ENCODE measurements at places on chromosomes 7 and 10. TPM values are rescaled to one million over a fixed set of nuclear protein-coding genes. Genes with fewer than 3 reads are reported as not detected.
A peak's percentile ranks its signal among the peaks of the same experiment; 100 is the strongest.

Gene FZD8
- 6.6 TPM for total RNA-seq

Gene ALOX5
- total RNA-seq: 18.8 TPM

Gene PLXDC2
- total RNA-seq: 31.0 TPM

DNA sequence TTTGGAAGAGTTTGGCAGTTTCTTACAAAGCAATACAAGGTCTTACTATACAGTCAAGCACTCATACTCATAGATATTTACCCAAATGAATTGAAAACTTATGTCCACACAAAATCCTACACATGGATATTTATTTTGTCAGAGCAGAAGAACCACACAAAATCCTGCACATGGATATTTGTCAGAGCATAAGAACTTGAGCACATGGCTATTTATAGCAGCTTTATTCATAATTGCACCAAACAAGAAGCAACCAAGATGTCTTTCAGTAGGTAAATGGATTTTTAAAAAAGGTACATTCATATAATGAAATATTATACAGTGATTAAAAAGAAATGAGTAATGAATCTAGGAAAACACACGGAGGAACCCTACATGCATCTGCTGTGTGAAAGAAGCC, 115.4 kb downstream of the BTAF1 start:
- H3K27ac ChIP-seq: no peak overlapping the region
- no peaks in the 10 kb centered on the region for H3K36me3 ChIP-seq
- no peaks in the 10 kb centered on the region for H3K27me3 ChIP-seq
- no peak overlapping the region for H3K4me3 ChIP-seq
- H3K4me1 ChIP-seq: no peaks in the 10 kb centered on the region
- DNase-seq: no peak

DNA sequence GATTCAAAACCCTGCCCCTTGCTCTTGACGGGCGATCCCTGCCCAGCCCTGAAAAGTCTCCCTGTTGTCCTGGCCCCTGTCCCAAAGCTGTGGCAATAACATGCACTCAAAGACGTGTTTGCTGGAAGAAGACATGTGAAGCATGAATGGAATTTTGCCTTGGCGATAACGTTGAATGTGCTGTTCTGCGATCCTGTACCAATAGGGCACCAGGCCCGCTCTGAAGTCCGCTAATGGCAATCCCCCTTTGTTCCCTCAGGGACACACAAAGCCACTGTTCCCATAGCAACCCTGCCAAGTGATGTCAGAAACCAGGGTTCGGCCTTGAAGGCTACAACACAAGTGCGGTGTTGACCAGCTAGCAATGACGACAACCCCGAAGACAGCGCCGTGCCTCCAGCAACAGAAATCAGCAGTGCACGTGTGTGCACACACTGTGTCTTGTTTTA, 284.6 kb downstream of the KLF6 start:
- peak overlapping the region; percentile 75 for H3K27ac ChIP-seq
- DNase-seq: peak; percentile 90
- peaks cover 14% of the 10 kb centered on the region for H3K4me1 ChIP-seq
- H3K36me3 ChIP-seq: no peaks in the 10 kb centered on the region

GRCh38 chr7:424961-425793, 94.5 kb downstream of the PDGFA start:
- H3K4me3 ChIP-seq: no peak overlapping the region
- no peaks in the 10 kb centered on the region for H3K27me3 ChIP-seq
- H3K4me1 ChIP-seq: peaks cover 11% of the 10 kb centered on the region
- H3K36me3 ChIP-seq: no peaks in the 10 kb centered on the region

DNA sequence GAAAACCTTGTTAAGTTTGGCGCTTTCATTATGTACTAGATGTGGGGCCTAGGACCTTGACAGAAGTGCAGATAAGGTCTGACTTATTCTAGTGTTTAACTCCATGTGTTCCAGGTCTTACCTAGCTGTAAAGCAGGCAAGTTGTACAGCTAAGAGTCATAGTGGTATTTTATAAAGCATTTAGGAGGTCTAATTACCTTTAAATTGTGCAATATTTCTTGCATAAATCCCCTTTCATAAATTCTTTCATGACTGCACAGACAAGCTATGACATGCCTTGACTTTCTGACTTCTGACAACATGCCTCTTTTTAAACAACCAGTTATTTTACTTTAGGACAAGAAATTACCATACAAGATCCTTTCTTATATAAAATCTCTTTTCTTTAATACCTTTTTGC, 151.6 kb upstream of the VSTM2A start:
- no peaks in the 10 kb centered on the region for H3K4me1 ChIP-seq
- DNase-seq: no peak
- H3K27ac ChIP-seq: no peak overlapping the region
- H3K4me3 ChIP-seq: no peak overlapping the region

DNA sequence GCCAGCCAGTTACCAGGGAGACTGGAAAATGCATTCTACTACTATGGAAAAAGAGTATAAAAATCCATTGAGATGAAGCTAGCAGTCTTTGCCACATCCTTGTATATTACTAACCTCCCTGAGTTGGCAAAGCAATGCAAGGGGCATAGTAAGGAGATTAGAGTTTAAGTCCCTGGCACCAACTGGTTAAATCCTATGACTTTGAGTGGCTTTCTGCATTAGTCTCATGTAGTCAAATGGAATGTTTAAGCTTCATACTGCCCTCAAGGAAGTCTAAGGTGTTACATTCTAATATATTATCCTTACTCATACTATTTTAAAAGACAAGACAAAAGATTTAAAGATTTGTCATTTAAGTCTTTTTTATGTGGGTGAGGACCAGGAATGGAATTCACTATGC, 110.1 kb downstream of the INHBA start:
- no peaks in the 10 kb centered on the region for H3K27me3 ChIP-seq
- H3K27ac ChIP-seq: no peak overlapping the region
- no peak overlapping the region for H3K4me3 ChIP-seq
- no peaks in the 10 kb centered on the region for H3K4me1 ChIP-seq
- DNase-seq: no peak

DNA sequence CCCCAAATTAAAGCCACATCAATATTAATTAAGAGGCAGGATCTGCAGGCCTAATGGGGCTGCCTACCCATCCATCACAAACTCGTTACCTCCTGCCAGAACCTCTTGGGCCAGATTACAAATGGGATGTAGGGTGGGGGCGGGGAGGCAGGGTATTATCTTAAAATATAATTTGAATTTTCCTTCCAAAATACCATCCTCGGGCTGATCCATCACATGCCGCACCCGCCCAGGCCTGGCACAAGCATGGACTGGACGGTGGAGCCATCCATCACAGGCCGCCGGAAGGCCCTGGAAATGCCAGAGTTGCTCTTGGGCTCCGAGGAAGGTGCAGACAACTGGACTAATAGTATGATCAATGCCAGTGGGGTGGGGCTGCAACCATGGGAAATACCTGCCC, 212.8 kb downstream of the GRID1 start:
- DNase-seq: no peak
- no peaks in the 10 kb centered on the region for H3K36me3 ChIP-seq
- no peaks in the 10 kb centered on the region for H3K27me3 ChIP-seq
- no peak overlapping the region for H3K27ac ChIP-seq
- H3K4me1 ChIP-seq: no peaks in the 10 kb centered on the region

- H3K4me1 ChIP-seq: peaks cover 10% of the 10 kb centered on the region
- H3K27ac ChIP-seq: no peak overlapping the region
- H3K36me3 ChIP-seq: no peaks in the 10 kb centered on the region
- H3K27me3 ChIP-seq: no peaks in the 10 kb centered on the region
- no peak for DNase-seq
Measured at GRCh38 chr10:15624401-15625196, 95.1 kb downstream of the ITGA8 start.

DNA sequence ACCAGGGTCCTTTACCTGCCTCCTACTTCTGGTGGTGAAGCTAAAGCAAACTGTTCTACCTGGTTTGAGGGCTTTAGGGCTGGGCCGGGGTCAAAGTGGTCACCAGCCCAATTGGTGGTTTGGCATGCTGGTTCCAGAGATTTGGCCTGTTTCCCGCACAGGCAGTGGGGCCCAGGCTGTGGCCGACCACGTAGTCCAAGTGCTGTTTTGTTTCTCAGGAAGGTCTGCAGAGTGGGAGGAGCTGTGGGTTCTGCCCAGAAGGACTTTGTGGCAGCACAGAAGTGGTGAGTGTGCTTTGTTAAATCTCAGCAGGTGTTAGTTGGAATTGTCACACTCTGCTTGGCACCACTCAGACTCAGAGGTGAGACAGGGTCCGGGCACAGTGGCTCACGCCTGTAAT, 85.8 kb downstream of the MKX start:
- H3K27me3 ChIP-seq: no peaks in the 10 kb centered on the region
- no peak overlapping the region for H3K4me3 ChIP-seq
- H3K27ac ChIP-seq: no peak overlapping the region

All from sigmoid colon (tissue), 7 donors.